ENCODE measurements at places on chromosomes 13 and 19.

- DNase-seq = no peak
Measured at GRCh38 chr13:110981379-110981778, 66.5 kb upstream of the ANKRD10 start.

GRCh38 chr19:45331411-45331810 lies 8.7 kb upstream of the CKM start:
- DNase-seq = no peak

GRCh38 chr19:49635530-49636232 lies 4.3 kb downstream of the RRAS start:
- no peak for DNase-seq

DNA sequence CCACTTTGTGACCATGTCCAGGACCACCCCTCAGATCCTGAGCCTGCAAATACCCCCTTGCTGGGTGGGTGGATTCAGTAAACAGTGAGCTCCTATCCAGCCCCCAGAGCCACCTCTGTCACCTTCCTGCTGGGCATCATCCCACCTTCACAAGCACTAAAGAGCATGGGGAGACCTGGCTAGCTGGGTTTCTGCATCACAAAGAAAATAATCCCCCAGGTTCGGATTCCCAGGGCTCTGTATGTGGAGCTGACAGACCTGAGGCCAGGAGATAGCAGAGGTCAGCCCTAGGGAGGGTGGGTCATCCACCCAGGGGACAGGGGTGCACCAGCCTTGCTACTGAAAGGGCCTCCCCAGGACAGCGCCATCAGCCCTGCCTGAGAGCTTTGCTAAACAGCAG lies 7.7 kb upstream of the CEACAM7 start:
- no peak for DNase-seq

GRCh38 chr13:60093425-60094019 lies 70.2 kb downstream of the DIAPH3 start:
- DNase-seq = no peak

GRCh38 chr13:46773541-46773940 lies 23.4 kb downstream of the ESD start:
- DNase-seq = no peak

GRCh38 chr13:32726374-32727037 lies 140.3 kb downstream of the PDS5B start:
- no peak for DNase-seq

DNA sequence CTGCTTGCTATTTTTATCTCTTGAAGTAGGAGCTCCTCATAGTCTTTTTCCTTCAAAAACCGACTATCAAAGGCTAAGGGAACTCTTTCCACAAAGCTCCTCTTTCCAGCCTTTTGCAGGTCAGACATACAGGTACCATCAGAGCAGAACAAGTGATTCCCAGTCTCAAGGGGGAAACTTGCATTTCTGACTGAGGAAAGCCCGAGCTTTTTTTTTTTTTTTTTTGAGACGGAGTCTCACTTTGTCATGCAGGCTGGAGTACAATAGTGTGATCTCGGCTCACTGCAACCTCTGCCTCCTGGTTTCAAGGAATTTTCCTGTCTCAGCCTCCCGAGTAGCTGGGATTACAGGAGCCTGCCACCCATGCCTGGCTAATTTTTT lies 32.0 kb downstream of the RUBCNL start:
- no peak for DNase-seq

DNA sequence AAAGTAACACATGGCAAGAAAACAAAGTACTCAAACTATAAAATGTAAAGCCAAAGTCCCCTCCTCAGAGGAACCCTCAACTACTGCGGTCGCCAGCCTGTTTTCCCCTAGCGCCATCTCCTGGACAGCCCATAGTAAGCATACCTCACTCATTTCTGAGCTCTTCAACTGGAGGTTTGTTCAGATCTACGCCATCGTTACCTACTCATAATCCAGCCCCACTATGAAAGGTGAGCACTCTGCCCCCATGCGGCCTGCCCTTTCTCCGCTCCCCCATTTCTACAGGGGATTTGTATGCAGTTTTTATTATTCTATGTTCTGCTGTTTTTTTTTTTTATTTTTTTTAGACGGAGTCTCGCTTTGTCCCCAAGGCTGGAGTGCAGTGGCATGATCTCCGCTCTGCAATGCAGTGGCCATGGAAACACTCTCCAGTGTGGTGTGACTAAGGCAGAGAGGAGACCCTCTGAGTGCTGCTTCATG lies 26.2 kb downstream of the OPA3 start:
- DNase-seq = peak; percentile 22

DNA sequence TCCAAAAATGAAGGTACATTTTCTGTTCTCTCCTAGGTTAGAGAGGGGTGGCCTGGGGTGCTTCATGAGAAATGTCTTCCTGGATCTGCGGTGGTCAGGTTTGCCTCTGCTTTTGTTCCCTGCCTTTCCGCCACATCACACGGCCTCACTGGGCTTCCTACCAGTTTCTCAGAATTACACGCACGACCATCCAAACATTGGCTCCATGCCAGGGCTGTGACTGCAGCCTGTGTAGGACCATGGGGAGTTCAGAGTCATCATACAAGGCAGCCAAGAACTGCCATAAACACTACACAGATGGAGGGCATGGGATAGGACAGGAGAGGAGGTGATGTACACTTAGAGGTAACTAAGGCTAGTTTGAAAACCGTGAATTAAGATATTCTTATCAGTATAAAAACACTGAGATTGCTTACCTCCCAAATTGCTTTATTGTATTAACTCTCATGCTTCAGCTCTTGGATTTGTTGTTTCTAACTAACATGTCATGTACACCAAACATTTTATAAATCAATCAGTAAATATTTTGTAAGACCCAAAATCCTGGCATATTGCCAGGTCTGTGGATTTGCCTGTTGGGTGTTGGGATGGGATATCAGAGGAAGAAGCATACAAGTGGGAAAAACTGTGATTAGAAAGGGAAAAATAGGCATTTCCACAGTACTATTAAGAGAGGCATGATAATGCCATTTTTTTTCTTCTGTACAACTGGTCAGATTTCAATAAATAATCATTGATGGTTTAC lies 45.2 kb downstream of the CDADC1 start:
- no peak for DNase-seq

DNA sequence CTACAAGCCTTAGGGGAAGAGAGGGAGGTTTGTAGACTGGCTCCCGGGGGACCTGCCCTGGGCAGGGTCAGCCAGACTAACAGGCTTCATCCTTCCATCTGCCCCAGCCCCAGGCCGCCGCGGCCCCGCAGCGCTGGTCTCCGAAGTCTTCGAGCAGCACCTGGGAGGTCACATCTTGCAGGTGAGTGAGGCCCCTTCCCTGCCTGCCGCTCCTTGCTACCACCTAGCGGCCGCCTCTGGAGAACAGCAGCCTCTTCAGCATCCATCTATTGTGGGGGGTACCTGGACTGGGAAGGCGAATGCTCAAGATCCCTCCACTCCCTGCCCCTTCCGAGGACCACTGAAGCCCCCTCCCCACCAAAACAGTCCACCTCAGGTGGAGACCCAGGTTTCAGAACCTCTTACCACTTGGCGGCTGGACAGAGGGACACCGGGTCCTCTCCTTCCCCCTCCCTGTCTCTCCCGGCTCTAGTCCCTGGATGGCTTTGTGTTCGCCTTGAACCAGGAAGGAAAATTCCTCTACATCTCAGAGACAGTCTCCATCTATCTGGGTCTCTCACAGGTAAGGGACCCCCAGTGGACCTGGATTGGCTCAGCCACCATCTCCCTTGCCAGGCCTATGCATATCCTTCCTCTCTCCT lies 12.7 kb downstream of the NPAS1 start:
- DNase-seq = peak; percentile 32

DNA sequence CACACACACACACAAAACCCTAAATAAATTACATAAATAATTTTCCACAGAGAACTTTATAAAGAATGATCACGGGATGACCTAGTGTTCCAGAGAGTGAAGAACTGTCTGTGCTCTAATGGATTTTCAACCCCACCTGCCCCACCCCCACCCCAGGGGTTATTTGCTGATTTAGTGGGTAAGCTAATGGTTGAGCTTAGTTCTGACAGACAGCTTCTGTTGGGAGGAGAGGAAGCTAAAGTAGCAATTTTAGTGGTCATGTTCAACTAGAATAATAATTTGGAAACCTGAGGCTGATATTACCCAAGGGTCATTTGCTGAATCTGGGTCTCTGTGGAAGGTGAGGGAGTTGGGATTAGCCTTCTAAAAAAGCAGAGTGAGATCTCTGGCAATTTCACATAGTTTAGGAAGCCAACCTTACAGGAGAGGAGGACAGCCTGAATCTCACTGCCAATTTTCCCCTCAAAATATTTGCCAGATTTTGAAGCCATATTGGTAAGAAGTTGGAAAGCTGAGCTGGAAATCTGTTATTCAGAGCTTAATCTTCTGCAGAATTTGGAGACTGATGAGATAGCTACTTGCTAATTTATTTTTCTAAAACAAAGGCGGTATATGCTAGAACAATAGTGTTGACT lies 68.7 kb downstream of the POSTN start:
- no peak for DNase-seq

DNA sequence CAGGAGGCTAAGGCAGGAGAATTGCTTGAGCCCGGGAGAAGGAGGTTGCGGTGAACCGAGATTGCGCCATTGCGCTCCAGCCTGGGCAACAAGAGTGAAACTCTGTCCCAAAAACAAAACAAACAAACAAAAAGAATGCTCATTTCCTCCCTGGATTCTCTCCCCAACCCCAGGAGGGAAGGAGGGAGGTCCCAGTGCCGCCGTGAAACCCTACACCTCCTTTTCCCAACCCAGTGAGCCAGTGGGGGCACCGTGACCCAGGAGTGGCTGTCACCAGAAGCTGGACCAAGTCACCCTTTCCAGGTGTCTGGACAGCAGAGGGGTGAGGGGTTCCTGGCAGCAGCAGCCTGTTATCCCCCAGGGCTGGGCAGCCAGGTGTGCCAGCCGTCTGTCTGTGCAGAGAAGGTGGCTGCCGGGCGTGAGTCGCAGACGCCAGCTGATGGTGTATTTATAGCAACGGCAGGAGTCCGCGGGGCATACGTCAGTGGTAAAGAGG lies 23.5 kb downstream of the NFIC start:
- DNase-seq = no peak

DNA sequence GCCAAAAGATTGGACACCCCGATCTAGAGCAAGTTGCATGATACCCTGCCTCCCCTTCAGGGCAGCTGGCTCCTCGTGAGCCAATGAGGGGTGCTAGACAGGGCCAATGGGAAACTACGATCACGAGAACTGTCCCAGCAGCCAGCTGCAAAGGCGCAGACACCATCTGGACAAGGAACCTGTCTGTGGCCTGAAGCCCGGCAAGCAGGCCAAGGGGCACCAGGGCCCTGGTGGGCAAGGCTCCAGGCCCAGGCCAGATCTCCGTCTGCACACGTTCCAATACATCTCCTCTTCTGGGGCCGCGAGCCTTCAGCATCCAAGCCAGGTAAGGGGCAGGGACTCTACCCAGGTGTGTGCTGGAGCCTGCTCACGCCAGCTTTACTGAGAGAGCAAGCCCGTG lies 20.2 kb downstream of the MED26 start:
- DNase-seq = no peak

- DNase-seq = no peak
Measured at GRCh38 chr13:71979616-71980015, 112.6 kb upstream of the DACH1 start.

- no peak for DNase-seq
Measured at GRCh38 chr19:16330806-16331690, 6.4 kb downstream of the KLF2 start.

- no peak for DNase-seq
Measured at GRCh38 chr13:92825938-92826596, 400.5 kb upstream of the GPC6 start.

- peak; percentile 41 for DNase-seq
Measured at GRCh38 chr19:57406516-57407123, 4.3 kb upstream of the ZNF17 start.

- DNase-seq = no peak
Measured at GRCh38 chr13:109790942-109791605, 4.7 kb upstream of the IRS2 start.

DNA sequence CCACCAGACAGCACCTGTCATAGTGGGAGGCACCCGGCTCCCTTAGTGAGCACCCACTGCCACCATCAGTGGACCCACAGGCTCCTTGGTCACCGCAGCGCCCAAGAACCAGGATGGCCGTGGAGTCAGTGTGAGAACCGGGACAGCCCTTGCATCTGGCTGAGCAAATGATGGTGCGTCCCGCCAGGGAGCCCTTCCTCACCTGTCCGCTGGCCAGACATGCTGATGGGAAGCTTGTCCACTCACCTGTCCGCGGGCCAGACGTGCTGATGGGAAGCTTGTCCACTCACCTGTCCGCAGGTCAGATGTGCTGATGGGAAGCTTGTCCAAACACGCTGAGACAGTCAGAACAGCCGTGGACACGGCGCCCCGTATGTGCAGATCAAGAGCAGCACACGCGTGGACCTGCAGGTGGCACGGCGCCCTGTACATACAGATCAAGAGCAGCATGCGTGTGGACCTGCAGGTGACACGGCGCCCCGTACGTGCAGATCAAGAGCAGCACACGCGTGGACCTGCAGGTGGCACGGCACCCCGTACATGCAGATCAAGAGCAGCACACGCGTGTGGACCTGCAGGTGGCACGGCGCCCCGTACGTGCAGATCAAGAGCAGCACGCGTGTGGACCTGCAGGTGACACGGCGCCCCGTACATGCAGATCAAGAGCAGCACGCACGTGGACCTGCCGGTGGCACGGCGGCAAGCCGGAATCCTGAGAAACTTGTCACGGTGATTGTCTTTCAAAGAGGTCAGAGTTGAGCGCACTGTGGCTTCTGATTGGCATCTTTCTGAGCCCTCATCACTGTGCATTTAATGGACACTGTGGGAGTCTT lies 40.7 kb upstream of the DCUN1D2 start:
- DNase-seq = no peak

DNA sequence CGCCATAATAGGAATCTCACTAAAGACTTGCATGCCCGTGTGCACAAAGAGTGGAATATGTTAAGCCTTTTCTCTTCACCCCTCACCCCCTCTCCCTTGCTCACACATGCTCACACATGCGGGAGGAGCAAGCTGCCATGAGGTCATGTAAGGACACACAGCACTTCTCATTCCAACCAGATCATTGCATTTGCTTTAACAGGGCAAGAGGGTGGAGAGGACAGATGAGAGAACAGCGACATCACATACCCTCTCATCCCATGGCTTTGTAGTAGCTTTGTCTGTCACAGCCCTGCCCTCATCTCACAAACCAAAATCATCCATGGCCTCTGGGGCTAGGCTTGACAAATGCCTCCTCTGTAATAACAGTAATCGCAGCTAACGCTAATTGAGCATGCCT lies 145.6 kb upstream of the FRY start:
- no peak for DNase-seq
